CD8-positive, alpha-beta memory T cell (primary cell): ENCODE measurements at places on chromosomes 11 and 22. TPM values are rescaled to one million over a fixed set of nuclear protein-coding genes. Genes with fewer than 3 reads are reported as not detected.

Gene SCGB2A2
- not detected for total RNA-seq

DNA sequence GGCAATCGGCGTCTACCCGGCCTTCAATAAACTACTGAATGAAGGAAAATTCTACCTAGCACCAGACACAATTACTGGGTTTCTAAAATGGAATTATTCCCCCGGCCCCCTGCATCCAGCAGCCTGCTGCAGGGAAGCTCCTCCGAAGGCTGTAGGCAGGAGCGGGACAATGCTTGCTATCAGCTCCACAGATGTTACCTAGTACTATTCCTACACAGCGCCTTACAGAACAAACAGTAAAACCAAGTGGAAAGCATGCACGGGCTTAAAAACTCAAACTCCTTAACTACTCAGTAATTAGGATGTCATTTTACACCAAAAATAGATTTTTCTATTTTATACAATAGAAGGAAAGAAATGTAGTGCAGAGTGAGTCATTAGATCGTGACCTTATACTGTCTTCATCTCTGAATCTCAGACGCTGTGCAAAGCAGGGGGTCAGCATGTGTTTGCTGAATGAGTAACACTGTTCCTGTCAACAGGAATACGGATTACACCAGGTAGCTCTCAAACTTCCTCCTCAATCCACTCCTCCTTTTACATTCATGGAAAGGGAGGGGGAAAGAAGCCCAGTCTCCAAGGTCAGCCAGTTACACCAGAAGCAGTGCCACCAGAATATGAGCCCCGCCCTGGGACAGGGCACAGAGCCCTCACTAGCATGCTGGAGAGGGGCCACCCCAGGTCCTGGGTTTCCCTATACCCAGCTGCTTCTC, 74.9 kb downstream of the PACSIN2 start:
- no peak overlapping the region for H3K4me3 ChIP-seq
- no peaks in the 10 kb centered on the region for H3K36me3 ChIP-seq
- H3K27me3 ChIP-seq, result no peaks in the 10 kb centered on the region
- H3K4me1 ChIP-seq, result no peaks in the 10 kb centered on the region
- no peak for DNase-seq

Gene APOBEC3G
- 158 TPM for total RNA-seq

GRCh38 chr11:14455648-14456430, 43.8 kb downstream of the COPB1 start:
- H3K27ac ChIP-seq, result no peak overlapping the region
- H3K27me3 ChIP-seq, result no peaks in the 10 kb centered on the region
- H3K36me3 ChIP-seq, result peaks cover 24% of the 10 kb centered on the region

GRCh38 chr11:134350381-134350780, 18.6 kb downstream of the GLB1L2 start:
- no peak overlapping the region for H3K27ac ChIP-seq
- no peak overlapping the region for H3K4me3 ChIP-seq
- H3K36me3 ChIP-seq, result no peaks in the 10 kb centered on the region
- no peaks in the 10 kb centered on the region for H3K27me3 ChIP-seq
- DNase-seq, result peak; percentile 10
